Activated naive CD4-positive, alpha-beta T cell treated with anti-CD3 and anti-CD28 coated beads, Interleukin-2, amount 10 ng/mL, durations not matched to agents 5 hours and 36 hours (primary cell): ENCODE measurements at places on chromosomes 16 and 17. TPM values are rescaled to one million over a fixed set of nuclear protein-coding genes. Genes with fewer than 3 reads are reported as not detected.

Gene CES5A
- not detected for total RNA-seq

Gene RNF43
- total RNA-seq = 0.38 TPM

Gene PLA2G15
- 9.2 TPM for total RNA-seq

Gene SLC12A3
- not detected for total RNA-seq

Gene APOBR
- 20.3 TPM for total RNA-seq
